ENCODE measurements at places on chromosomes 1 and 21.

- no peak for DNase-seq
Measured at GRCh38 chr1:191495040-191495439, 663.2 kb upstream of the RGS18 start.

DNA sequence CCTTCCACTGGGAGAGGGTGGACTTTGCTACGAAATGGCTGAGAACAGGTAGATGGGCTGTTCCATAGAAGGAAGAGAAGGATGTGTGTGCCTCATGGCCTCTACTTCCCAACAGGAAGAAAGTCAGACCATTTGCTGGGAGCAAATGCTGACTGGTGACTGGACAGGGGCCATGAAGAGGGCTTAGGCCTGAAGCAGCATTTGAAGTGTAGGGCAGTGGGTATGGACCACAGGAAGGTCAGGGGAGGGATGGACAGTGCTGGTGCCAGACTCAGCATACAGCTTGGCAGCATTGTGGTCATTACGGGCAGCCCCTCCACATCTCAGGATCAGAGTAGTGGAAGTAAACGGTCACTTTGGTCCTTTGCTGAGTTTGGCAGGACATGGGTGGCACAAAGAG, 275.7 kb downstream of the MATN1 start:
- no peak for DNase-seq

GRCh38 chr1:224543453-224543852, 72.7 kb upstream of the CNIH3 start:
- no peak for DNase-seq

GRCh38 chr1:74197657-74198552, at the start of the genes FPGT and LRRIQ3:
FPGT (plus strand) TSS chr1:74198242; CDS start chr1:74198279, 37 bp downstream.
LRRIQ3 (minus strand) TSS chr1:74198176; CDS start chr1:74183684, 14,492 bp downstream.
- DNase-seq, result peak; percentile 92

- DNase-seq, result no peak
Measured at GRCh38 chr1:153371231-153371630, 4.2 kb downstream of the S100A12 start.

DNA sequence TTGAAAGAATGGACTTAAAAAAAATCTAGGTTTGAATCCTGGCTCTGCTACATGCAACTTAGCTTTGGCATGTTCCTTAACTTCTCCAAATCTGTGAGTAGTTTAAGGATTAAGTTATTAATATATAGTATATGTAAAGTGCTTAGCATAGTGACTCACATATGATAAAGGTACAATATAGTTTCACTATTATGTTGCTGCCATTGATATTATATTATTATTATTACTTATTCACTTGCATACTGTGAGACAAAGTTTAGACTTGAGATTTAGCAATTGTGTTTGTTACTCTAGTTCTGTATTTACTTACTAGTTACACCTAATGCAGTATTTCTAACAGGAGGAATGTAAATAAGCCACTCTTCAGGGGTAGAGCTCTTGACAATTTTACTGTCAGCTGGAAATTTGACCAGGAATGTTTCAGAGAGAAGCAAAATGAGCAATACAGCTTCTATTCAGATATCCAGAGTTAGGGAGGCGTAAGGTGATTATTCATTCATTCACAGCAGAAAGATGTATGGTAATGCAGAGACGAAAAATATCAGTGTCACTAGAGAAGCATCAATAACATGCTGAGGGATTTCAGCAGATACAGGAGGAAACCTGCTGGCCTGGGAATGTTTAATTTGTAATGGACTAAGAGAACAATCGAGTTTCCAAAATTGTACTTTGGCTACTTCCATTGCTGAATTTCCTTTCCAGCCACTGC, 25.5 kb downstream of the RGS7 start:
- no peak for DNase-seq

- no peak for DNase-seq
Measured at GRCh38 chr1:247165674-247166073, 6.1 kb downstream of the ZNF124 start.

DNA sequence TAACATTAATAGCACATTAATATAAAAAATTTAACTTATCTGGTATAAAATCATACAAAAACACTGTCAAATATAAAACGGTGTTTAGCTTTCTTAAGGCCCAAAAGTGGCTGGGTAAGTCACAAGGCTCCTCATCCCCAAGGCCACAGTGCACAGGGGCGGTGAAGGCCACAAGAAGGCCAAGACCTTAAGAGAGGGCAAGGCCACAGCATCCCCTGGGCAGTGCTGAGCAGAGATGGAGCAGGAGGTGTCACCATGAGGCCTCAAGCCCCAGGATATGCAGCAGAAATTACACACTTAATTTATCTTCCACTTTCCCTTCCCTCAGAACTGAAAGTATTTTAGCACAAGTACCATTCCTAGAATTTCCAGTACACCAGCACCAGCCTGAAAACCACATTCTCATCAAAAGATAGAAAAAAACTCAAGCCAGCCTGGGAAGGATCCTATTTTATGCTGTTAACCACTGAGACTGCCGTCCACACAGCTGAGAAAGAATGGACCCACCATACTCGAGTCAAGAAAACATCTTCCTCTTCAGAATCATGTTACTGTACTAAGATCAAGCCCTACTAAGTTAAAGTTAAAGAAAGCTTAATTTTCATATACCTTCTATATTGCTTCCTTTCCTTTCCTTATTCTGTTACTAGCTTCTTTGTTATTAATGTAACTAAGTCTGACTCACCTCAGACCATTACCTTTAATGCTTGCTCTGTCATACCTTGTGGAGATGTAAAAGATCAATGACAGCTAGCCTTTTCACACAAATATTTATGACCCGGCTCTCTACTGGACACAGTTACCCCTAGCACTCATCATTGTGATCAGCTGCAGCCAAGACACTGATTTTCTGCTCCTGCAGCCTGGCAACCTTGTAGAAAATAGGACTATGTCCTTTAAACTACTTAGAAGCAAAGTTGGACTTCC, 26.4 kb upstream of the FMO1 start:
- no peak for DNase-seq

DNA sequence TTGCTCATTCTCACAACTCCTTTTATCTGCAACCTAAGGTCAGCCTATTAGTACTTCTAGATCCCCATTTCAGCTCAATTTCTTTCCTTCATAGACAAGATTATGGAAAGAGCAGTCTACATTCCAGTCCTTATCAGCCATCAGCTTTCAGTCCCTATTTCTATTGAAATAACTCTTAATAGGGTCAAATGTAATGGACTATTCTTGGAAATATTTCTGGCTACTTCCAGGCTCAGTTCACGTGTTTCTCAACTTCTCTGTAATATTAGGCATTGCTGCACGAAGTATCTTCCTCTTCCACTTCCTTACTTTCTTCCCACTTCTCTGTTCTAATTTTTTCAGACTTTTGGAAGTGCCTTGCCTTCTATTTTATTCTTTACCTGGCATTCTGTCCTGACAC, 232.9 kb upstream of the USP25 start:
- no peak for DNase-seq

DNA sequence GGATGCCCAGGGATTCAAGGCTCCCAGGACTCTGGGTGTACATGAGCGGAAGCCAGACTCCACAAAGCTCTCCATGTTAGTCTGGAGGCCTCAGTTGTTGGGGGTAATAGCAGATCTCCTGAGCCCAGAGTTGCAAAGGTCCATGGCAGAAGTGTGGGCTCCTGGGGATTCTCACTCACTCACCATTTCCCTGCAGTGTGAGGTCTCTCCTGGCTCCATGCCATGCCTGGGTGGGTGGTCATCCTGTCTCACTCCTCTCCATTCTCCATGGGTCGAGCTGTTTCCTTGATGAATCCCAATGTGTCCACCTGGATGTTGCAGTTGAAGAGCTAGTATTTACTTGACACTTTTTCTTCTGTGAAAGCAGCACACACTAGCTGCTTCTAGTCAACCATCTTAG, 156.8 kb upstream of the LRRC7 start:
- DNase-seq, result no peak

All from activated CD8-positive, alpha-beta memory T cell treated with anti-CD3 and anti-CD28 coated beads for 4 hours (primary cell).